ENCODE measurements at places on chromosomes 11 and 22. TPM values are rescaled to one million over a fixed set of nuclear protein-coding genes. Genes with fewer than 3 reads are reported as not detected.

Gene OR52N4
- total RNA-seq: not detected

Gene B4GAT1
- total RNA-seq: 30.0 TPM

Gene TMA7B
- not detected for total RNA-seq

Gene PLAAT5
- not detected for total RNA-seq

Gene ARFIP2
- 70.0 TPM for total RNA-seq

Gene NAV2
- total RNA-seq: 13.7 TPM

Gene APOA4
- not detected for total RNA-seq

Gene NOX4
- 0.66 TPM for total RNA-seq

Gene PDGFD
- 1.7 TPM for total RNA-seq

Gene OR4A16
- not detected for total RNA-seq

Gene THY1
- total RNA-seq: 104 TPM

Gene LMO1
- total RNA-seq: not detected

Gene OR6T1
- total RNA-seq: not detected

Gene OR52E6
- not detected for total RNA-seq

Gene SCGB1D2
- not detected for total RNA-seq

Data from placental pericyte (primary cell).